ENCODE measurements at places on chromosomes 6 and 20.

- DNase-seq, result no peak
Observed at GRCh38 chr6:130412556-130413290, 46.9 kb downstream of the TMEM200A start.

GRCh38 chr20:62760471-62760855 is 35.8 kb upstream of the MRGBP start:
- no peak for DNase-seq

GRCh38 chr6:14743144-14743473 is 502.8 kb upstream of the JARID2 start:
- no peak for DNase-seq

DNA sequence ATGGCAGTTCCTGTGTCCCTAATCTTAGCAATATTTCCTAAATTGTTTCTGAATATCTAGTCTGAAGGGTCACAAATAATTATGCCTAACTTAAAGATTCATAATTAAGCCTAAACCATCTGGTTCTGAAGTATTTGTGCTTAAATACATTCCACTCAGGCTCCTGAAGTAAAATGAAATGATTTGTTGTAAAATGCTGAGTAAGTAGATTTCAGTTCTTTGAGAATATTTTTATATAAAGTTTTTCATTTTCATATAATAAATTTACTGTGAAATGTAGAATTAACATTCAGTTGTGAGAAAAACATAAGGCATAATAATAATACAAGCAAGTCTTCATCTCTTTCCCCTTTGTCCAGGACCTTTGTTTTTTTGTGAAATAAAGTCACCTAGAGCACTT is 330.6 kb upstream of the IMPG1 start:
- DNase-seq, result no peak

DNA sequence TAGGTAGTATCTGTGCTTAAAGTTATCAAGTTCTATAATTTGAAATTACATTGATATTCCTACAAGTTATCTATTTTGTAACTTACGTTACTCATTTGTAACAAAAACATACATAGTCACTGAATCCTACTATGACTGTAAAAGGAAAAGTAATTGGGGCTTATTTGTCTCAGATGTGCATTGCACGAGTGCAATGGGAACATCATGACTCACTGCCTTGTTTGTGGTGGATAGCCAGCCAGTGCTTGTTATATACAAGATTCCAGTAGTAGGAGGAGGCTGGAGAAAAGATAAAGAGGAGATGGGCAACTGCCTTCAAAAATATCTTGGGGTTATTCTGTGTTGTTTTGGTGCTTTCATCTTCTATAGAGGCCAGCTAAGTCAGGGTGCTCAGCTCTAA is 164.1 kb downstream of the RNF144B start:
- no peak for DNase-seq

GRCh38 chr6:29632789-29633533 is at the start of gene GABBR1:
TSS of gene GABBR1 (minus strand) at chr6:29633183. CDS start at chr6:29632385, 798 bp downstream.
- peak; percentile 76 for DNase-seq

- DNase-seq, result no peak
Observed at GRCh38 chr6:71533939-71534379, 245.3 kb downstream of the OGFRL1 start.

DNA sequence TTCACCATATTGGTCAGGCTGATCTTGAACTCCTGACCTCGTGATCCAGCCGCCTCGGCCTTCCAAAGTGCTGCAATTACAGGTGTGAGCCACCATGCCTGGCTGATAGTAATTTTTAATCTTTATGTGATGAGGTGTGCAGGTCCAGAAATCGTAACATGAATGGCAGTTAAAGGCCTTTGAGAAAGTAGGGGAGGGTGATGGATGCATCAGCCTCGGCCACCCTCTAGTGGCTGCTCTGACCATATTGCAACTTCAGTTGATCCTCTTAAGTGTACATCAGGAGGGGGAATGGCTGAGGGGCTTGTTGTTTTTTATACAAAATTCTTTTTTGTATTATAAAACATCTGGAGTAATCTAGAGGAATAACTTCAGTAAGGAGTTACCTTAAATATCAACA is 193.0 kb downstream of the ZFAND3 start:
- DNase-seq, result no peak

DNA sequence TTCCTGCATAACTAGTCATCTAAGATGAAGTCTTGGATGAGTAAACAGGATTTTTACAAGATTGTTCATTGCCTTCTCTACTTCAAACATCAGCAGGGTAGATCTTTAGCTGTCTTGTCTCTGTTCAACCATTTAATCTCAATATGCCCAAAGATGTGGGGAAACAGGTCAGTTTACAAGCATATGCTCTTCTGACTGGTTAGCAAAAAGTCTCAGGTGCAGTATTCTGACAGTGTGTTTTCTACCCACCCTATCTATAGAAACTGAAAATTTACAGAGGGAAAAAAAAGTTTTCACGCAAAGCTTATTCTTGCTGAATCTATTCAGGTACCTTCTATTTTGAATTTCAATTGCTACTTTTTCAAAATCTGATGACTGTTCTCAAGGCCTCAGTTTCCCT is 29.0 kb downstream of the MAP3K5 start:
- no peak for DNase-seq

DNA sequence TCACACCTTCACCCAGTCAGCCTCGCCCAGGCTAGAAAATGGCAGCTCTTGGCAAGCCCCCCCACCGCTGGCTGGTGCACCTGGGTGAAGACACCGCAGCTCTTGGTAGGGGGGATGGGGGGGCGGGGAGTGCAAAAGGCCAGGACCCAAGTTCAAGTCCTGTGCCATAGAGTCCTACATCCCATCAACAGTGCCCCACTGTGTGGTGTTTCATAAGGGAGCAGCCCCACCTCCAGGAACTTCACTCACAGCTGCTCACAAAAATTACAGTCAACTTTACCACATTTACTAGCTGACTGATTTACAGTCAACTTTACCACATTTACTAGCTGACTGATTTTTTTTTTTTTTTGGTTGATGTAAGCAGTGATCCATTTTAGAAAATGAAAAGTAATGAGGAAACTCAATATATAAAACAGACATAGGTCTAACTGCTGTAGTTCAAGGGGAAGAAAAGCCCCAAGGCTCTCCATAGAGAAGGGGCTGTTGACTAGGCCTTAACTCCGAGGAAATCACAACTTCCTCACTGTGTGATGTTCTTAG is 208.9 kb upstream of the SNX9 start:
- DNase-seq, result no peak

GRCh38 chr20:37687478-37687805 is 6.4 kb upstream of the CTNNBL1 start:
- no peak for DNase-seq

DNA sequence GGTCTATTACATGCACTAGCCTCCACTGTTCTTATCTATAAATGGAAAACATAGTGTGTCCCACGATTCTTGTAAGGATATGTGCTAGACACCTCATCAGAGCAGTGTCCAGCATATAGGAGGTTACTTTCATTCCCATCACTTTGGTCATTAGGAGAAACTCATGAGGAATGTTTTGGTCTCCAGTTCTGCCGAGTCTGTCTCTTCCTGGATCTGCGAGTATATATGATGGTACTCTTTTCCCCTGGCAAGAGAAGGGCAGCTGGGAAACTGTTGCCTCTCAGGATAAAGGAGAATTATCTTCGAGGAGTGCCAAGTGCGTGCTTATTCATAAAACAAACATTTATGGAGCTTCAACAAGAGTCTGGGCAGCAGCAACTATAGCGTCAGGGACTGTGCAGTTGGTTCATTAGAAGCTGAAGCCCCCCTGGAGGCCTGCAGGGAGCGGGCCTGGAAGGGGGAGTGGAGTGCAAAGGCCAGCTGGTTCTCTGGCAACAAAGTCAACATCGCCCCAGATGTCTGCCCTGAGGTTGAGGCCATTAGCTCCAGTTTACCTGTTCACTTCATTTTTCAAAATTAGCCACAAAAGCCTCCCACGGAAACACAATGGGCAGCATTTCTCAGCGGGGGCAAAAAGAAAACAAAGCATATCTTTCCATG is 811.9 kb downstream of the MAFB start:
- DNase-seq, result no peak

GRCh38 chr6:132471787-132472186 is 41.1 kb downstream of the STX7 start:
- DNase-seq, result no peak

DNA sequence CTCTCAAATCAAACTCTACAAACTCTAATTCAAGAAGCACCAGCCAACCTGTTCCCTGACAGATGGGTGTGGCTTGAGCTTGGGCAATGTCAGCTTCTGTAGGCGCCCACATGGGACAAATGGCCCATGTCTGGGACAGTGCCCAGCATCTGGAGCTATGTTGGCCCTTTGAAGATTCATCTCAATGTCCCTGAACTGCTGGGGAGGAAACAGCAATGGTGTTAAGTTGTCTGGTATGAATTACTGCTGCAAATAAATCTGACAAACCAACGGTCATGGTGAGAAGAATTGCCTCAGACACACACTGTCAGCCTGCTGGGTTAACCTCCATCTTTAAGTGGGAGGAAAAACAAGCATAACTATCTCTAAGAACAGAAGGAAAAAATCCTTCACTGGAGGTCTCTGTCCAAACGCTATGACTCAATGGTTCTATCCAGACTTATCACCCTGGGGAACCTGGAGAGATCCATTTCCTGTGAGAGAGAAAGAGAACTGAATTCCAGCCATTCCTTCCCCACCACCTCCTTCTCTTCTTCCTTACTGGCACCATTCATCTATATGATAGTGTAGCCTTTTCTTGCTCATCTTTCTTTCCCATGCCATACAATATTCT is 274.9 kb downstream of the CDH26 start:
- DNase-seq, result no peak

DNA sequence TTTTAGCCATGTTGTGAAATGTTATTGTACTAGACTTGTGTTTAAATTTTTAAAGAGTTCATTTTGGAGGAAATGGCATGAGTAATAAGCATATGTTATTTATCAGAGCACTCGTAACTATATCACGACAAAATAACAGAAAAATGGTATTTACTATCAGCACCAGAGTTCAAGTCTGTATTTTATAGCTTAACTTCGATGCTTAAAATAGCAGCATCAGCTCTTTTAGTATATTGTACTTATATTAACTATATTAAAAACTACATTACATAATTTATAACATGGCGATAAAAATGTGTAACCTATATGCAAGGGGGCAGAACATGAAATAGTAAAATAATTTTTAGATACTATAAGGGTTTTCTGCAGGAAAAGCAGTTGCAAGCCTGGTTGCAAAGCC is 52.9 kb downstream of the ABRACL start:
- no peak for DNase-seq

GRCh38 chr6:10964684-10965083 is 77.8 kb downstream of the SYCP2L start:
- DNase-seq, result no peak

GRCh38 chr6:22880686-22881433 is 311.5 kb downstream of the HDGFL1 start:
- DNase-seq, result no peak

DNA sequence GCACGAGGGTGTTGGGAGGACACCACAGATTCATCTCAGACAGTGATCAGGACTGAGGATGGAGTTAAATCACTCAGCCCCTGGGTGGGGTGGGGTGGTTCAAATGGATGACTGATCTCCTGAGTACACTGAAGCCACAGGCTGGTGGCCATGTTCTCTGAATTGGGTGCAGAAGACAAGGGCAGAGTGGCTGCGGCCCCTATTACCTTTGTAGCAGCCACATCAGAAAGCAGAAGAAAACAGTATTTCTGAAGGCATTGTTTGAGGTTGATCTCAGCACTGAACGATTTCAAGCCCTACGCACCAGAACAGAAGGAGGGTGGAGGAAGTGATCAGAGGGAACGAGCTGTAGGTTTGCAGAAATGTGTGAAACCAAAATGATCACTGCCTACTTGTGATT is 71.6 kb downstream of the SH3BGRL2 start:
- peak; percentile 62 for DNase-seq

- DNase-seq, result no peak
Observed at GRCh38 chr6:67433124-67433523, 1202.0 kb upstream of the ADGRB3 start.

DNA sequence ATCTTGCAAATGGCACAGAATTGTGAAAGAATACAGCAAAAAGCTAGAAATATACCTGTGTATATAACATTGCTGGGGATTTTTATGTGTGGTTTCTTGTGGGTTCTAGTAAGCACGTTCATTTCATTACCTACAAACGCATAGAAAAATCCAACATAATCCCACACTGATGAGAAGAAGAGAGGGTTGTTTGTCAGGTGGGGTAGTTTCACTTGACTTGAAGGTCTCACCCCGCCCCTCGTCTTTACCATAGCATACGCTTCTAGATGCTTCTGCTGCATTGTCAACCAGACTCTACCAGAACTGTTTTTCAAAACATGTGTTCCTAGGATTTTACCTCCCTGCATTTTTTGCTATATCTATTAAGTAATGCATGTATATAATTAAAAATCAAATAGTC is 284.1 kb upstream of the TAB2 start:
- DNase-seq, result no peak

DNA sequence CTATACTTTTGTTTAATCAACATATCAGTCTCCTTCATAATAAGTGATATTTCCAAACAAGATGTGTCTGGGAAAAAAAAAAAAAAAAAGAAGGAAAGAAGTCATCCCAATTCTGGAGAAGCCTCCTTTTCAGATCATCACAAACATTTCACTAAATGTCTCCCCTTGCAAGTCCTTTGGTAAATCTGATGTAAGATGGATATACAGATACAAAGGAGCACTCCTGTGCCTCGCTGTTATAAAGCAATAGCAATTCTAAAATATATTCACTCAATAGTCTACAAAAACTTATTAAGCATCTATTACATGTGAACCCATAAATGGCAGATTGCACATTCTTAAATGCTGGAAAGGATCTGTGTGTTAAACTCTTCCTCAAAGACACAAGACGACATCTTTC is 17.4 kb downstream of the STAU1 start:
- DNase-seq, result no peak

- no peak for DNase-seq
Observed at GRCh38 chr6:9848094-9848493, 566.8 kb downstream of the TFAP2A start.

- DNase-seq, result no peak
Observed at GRCh38 chr20:49843139-49843538, 30.5 kb downstream of the SLC9A8 start.

- no peak for DNase-seq
Observed at GRCh38 chr6:165621940-165622339, 41.1 kb downstream of the PDE10A start.
